ENCODE measurements at places on chromosomes 7 and 10.

DNA sequence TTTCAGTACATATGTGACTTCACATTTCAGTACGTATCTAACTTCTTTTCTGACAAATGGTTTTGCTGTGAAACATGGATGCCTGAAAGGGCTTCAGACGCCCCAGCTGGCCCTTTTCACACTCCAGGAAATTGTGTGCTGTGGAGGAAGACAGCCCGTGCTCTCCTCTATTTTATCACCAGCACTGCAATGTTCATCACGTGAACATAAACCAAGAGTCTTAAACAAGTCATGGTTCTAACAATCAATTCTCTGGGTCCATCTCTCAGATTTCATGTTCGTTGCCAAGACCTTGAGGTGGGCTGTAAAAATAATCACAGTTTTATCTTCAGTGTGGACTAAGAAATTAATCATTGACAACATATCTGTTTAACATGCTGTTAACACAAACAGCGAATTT lies 141.2 kb downstream of the WDR37 start:
- DNase-seq, result no peak

DNA sequence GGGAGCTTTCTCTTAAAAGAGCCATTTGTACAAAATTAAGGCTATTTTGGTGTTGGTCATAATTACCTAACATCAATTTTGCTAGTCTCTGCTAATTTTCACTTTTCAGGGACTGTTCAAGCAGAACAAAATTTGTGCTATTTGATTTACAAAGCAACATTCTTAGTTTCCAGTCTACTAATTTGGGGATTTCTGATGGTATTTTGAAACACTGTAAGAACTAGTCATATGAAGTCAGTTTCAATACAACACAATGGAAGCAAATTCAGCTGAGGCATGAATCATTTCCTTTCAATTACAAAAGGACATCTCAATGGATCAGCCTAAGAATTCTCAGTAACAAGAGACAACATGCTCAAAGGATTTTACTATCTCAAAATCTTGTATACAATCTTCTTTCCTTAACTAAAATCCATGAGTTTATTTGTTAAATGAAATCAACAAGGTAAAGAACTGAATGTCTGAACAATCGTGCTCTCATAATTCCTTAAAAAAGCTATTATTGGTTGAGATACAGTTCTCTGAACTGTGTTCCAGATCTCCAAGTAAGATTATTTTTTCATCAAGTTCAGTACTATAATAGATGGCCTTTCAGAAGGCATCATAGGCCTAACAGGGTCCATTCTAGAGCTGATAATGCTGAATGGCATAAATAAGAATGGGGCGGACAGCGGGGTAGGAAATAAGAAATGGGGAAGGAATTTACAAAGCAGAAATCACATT lies 144.6 kb downstream of the NRCAM start:
- peak; percentile 48 for DNase-seq

DNA sequence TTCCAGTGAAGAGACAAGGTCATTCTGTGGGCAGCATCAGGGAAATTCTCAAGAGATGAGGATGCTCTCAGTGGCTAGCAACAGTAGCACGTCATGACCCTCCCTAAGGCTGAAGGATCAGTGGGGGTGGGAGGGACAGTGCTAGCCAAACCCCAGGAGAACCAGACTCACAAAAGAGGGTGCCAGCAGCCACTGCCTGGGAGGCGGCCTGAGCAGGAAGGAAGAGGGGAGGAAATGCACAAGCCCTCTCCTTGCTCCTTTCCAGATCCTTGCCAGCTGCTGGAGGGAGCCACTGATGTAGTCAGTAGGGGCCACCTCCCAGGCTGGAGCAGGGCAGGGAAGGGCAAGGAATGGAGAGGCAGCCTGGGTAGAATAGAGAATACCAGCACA lies 302.7 kb downstream of the RPS24 start:
- peak; percentile 68 for DNase-seq

DNA sequence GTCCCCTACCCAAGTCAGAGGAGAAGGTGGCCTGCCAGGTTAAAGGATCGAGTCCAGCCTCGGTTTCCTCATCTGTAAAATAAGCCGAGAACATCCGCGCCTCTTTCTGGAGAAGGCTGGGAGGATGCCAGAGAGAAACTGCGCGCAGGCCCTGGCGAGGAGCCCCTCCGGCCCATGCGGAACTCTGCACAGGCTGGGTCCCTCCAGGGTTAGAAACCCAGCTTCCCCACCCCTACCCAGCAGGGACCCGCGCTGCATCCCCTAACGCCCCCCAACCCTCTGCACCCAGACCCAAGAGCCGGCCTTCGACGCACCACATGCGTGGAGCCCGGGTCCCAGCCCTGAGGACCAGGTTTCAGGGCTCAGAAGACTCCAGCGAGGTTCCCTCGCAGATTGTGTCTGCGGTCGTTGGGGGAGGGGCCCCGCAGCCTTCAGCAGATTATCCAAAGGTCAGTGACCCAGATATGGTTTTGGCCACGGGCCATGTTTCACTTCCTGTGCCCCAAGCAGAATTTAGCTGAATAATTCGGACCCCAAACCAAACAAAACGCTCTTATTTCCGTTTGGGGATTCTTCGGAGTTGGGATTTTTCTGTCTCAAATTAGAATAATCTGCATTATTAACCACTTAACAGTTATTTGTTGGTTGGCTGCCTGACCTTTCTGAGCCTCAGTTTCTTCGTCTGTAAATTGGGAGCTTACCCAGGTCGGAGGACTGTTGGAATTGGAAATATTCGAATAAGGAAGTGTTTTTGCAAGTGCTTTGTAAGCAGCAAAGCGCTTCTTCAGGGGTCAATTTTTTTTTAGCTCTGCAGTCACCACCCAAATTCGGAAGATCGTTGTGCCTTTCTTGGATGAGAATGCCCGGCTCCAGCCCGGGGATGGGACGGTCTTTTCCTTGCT lies 167.7 kb downstream of the UBE2H start:
- DNase-seq, result no peak

- no peak for DNase-seq
Observed at GRCh38 chr10:123966896-123967231, 75.3 kb upstream of the CPXM2 start.

DNA sequence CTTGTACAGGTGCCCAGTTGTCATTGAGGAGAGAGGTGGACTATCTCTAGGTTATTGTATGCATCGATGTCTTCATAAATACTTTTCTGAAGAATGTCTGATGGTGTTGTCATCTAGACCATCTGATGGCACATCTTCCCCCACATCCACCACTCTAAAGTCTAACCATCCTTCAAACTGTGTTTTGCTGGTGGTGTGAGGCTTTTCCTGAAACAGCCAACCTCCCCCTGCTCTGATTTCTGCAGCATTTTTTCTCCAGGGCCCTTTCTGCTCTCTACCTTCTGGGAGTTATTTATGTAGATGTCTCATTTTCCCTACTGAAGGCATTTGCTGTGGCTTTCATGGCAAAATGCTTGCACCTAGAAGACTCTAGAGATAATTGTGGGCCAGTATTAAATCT lies 1.5 kb downstream of the PLCE1 start:
- DNase-seq, result no peak

DNA sequence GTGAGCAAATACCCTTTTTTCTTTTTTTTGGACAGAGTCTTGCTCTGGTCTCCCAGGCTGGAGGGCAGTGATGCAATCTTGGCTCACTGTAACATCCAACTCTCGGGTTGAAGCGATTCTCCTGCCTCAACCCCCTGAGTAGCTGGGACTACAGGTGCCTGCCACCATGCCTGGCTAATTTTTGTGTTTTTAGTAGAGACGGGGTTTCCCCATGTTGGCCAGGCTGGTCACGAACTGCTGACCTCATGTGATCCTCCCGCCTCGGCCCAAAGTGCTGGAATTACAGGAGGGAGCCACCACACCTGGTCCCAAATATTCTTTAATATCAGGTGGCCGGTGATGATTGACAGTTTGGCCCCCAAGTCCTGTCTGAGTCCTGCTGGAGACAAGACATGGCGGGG lies 6.6 kb downstream of the LAT2 start:
- no peak for DNase-seq

DNA sequence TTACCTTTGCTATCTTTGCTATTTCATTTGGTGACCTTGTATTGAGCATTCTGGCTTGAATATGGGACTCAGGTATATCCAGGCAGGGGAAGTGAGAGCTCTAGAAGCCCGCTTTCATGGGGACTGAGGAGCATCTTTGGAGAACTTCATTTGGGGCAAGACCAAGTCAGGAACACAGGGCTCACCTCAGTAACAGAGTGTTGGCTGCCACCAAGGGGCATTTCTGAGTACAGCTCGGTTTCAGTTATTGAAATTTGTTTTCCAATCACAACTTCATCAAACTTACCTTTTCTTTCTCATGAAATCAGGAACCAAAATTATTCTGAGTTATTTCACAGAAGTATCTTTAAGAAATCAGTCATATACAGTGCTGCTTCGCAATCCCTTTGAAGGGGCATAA lies 337.2 kb downstream of the C7orf25 start:
- DNase-seq, result no peak

DNA sequence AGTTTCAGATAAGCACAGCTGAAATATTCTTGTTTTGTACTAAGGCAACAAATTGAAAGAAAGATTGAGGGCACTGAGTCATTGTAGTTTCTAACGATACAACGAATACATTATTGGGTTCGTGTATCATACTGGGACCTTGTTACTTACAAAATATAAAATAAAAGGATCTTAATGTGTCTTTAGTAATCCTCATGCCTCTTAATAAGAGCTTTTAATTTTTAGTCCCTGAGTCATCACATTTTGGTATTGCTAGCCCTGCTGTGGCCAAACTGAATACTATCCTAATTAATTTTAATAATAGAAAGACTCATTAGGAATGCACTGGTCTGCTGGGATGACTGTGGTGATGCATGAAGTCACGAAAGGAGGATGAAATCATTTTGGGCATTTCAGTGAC lies 309.7 kb downstream of the EXOC4 start:
- peak; percentile 41 for DNase-seq

DNA sequence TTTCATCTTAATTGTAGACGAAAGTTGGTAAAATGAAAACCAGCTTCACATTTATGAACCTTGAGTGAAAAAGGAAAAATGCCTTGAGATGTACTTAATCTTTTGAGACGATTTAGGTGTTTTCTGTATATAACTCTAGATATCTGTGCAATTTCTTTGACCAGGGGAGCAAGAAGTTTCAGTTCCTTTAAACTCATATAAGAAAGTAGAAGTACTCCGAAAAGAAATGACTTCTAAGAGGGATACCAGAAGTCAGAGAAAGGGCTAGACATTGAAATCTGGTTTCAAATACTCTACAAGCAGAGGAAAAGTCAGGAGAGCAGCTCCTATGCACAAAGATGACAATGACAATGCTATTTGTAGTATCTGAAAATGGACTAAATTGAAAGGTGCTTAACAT lies 303.7 kb downstream of the BAMBI start:
- DNase-seq, result no peak

DNA sequence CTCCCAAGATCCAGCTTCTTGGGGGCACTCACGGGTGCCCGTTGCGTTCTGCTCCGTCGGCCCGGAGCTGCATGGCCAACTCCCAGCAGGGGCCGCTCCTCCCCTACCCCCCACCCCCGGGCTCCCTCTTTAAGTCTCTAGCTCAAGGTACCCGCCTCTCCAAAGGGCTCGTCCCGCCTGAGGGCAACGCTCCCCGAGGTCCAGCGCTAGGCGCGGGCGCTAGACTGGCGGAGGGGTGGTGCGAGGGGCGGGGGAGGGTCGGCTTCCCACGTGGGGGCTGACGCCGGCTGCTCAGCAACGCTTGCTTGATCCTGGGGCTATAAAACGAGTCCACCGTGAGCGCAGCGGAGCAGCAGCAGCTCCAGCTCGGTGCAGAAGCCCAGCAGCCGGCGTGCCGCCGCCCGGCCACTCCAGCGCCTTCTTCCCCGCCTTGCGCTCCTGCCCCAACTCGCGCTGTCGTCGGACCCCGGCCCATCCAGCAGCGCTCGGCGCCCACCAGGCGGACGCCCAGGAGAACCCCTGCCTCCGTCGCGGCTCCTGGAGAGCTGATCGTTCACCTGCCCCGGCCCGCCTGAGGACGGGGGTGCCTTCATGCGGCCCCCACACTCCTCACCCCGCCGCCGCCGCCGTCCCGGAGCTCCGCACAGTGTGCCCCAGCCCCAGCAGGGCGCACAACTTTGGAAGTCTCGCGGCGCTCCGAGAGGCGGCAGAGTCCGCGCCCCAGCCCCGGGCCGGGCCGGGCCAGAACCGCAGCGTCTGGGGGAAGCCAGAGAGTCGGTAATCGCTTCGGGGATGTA lies at the start of gene ADRA2A:
Gene ADRA2A, plus strand, starts transcription at position 348 of the 797 bp plus-strand sequence. CDS start 968 bp downstream, outside the sequence.
- DNase-seq, result peak; percentile 2

GRCh38 chr7:137626469-137627067 lies 220.2 kb downstream of the DGKI start:
- peak; percentile 26 for DNase-seq

- DNase-seq, result no peak
Observed at GRCh38 chr10:84599254-84599653, 270.9 kb downstream of the CCSER2 start.

DNA sequence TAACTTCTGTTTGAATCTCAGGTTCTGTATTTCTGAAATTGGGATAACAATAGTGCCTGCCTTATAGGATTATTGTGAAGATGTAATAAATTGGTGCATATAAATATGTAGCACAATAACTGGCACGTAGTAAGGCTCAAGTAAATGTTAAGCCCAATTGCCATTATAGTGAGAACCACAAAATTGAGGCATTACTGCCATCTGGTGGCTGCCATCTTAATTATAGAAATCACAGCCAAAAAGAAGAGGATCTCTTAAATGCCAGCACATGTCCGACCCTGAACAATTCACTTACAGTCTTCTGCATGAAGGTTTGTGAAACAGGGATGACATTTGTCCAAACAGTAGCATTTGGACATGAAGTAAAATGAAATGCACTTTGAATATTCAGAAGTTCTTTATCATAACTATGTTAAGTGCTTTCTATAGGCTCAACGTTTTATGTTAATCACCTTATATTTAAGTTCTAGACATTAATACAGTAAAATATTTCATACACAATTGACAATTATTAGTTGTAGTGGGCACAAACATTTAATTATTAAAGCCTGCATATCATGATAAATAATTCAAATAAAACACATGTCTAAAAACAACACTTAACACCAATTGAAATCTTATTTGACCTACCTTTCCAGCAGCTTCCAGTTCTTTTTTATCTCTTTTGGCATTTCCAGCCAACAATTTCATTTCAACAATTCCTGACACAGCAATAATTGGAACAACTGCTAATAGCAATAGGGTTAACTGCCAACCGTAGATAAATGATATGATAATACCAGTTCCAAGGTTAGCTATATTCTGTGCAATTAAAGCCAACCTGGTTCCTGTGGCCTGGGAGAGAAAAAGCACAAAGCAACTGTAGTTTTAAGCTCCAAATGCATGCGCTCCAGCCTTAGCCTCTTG lies 58.5 kb downstream of the ABCB4 start:
- DNase-seq, result peak; percentile 57

DNA sequence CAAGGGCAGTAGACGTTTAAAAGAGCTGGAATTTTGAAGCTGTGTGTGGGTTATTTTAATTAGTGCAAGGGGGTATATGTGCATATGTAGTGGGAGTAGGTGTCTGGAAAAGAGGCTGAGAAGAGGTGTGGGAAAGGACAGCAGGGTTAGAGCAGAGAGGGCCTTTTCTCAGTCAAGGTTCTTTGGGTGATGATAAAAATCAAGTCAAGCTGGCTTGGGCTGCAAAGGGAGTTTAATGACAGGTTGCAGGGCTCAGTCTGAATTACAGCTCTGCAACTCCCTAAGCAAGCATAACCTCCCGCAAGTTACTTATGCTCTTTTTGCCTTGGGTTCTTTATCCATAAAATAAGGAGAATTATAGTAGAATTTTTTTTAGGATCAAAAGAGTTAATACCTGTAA lies 83.5 kb downstream of the RELN start:
- DNase-seq, result no peak
